Epithelial cell of esophagus (primary cell): ENCODE measurements at places on chromosomes 6 and 20.

DNA sequence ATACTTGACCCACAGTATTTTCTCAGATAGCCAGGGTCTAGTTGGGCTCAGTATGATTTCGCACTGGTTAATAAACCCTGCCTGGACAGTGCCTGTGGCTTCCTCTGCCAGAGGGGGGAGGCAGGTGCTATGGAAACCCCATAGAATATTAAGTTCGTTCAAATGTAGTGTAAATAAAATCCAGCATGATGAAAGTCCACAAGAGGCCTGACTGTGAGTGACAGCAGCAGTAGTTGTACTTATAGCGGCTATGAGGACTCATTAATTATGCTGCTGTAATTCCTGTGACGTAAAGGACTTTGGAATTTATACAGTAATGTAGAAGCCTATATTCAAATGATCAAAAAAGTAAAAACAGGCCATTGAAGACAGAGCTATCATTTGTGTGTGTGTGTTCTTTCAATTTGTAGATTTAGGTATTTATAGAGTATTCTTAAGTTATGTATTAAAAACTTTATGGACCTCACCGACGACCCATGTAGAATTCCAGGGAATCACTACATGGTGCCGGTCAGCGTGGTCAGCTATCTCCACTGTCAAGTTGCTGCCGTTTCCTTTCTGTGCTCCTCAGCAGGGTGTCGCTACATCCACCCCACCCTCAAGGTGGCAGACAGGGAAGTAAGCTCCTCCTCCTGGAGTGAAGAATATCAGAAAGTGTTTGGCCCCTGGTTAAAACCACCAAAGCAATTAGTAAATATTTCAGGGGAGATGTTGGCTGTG, 10.0 kb downstream of the PYGB start:
- DNase-seq: no peak

GRCh38 chr20:45044084-45044573, 56.8 kb downstream of the KCNS1 start:
- peak; percentile 86 for DNase-seq

DNA sequence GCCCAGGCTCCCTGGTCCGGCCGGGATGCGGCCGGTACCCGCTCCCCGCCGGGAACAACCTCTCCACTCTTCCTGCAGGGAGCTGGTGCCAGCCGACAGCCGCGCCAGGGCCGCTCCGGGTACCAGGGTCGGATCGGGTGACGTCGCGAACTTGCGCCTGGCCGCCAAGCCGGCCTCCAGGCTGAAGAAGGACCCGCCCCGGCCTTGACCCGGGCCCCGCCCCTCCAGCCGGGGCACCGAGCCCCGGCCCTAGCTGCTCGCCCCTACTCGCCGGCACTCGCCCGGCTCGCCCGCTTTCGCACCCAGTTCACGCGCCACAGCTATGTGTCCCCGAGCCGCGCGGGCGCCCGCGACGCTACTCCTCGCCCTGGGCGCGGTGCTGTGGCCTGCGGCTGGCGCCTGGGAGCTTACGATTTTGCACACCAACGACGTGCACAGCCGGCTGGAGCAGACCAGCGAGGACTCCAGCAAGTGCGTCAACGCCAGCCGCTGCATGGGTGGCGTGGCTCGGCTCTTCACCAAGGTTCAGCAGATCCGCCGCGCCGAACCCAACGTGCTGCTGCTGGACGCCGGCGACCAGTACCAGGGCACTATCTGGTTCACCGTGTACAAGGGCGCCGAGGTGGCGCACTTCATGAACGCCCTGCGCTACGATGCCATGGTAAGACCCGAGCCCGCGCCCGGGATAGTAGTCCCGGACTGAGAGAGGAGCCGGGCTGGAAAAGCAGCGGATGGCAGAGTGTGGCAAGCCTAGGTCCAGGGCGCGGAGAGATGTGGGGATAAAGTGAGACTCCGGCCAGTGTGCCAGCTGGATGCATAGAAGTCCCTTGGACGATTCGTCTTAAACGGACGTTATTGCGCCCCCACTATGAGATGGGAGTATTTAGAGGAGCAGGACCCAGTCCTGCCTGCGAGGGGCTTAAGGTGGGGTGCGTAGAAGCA, at the start of gene NT5E:
Gene NT5E (plus strand): TSS at position 266 of the 942 bp plus-strand sequence. CDS start 57 bp downstream, at position 323.
- DNase-seq: peak; percentile 70

DNA sequence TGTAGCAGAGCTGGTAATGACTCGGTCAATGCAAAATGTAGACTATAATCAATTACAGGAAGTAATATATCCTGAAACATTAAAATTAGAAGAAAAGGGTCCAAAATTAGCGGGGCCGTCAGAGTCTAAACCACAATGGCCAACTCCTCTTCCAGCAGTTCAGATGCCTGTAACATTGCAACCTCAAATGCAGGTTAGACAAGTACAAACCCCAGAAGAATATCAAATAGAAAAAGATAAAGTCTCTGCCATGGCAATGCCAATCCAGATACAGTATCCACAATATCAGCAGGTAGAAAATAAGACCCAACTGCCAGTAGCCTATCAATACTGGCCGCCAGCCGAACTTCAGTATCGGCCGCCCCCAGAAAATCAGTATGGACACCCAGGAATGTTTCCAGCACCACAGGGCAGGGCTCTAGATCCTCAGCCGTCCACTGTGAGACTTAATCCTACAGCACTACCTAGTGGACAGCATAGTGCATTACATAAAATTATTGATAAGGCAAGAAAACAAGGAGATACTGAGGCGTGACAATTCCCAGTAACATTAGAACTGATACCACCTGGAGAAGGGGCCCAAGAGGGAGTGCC, 158.4 kb downstream of the GPX5 start:
- peak; percentile 70 for DNase-seq

DNA sequence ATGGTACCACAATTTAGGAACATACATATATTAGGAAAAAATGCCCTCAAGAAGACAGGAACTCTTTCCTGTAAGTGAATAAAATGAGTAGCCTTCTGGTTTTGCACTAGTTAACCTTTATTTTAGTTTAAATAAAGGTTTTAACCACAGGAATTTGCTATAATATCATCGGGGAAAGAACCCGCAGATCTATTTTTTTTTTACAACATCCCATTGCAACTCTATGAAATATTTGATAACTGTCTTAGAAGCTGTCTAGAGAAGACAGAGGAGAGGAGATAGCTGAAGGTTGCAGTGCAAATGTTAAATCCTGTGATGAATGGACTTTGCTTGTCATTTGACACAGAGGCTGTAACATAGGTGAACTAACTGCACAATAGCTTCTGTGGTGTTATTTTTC, 69.5 kb downstream of the TINAG start:
- DNase-seq: no peak

GRCh38 chr20:25206548-25206947, 11.0 kb downstream of the ENTPD6 start:
- no peak for DNase-seq

- DNase-seq: no peak
Observed at GRCh38 chr6:82843291-82843885, 222.3 kb downstream of the UBE3D start.

GRCh38 chr20:16474363-16474762, 98.9 kb downstream of the KIF16B start:
- DNase-seq: no peak

GRCh38 chr6:159595173-159595572, 97.9 kb downstream of the SOD2 start:
- peak; percentile 64 for DNase-seq

DNA sequence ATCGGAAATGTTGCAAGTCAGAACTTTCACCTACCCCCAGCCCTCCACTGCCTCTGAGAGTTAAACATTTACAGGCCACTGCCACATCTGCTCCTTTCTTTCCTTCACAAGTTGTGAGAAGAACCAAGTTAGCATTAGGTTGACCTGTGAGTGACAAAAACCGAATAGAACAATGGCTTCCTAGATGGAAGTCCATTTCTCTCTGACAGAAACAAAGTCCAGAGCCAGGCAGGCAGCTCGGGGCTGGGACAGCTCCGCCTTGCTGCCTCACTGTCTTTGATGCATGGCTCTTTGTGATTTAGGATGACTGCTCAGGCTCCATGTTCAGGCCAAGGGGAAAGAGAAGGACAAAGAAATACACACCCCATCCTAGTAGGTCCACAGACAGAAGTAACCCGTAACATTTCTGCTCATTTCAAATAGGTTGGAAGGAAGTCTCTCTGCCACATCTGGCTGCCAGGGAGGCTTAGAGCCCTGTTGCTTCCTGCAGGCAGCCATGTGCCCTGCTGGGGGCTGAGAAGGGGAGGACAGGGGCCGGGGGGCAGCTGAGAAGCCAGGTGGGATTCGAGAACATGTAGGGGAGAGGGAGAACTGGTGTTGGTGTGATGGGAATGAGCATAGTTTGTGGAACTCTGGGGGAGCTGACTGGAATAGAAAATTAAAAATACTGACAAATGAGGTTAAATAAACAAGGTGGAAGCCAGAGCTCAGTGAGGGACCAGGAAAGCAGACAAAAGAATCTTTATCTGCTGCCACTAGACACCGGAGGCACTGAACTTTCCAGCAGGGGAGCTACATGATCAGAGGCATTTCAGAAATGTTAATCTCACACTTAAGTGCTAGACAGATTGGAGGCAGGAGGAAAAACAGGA, 19.5 kb upstream of the IER3 start:
- peak; percentile 24 for DNase-seq

- DNase-seq: no peak
Observed at GRCh38 chr6:149967591-149967990, 3.8 kb downstream of the ULBP1 start.

DNA sequence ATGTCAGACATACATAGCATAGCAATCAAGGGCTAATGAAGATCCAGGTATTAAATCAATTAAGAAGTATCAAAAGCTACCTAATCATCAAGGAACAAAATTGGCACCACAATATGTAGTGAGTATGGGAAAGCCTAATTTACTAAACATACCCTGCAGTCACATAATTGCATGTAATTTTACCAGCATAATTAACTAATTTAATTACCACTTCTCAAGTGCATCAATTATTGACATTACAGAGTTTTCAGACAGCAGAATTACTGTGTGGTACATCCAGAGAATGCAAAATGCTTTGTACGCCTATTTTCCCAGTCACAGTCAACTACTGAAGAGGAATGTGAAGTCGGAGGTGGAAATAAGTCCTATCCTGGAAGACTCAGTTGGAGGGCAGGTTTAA, 279.0 kb upstream of the ID4 start:
- no peak for DNase-seq

- DNase-seq: no peak
Observed at GRCh38 chr6:43992126-43992663, 135.1 kb downstream of the MRPL14 start.

- DNase-seq: no peak
Observed at GRCh38 chr20:25254571-25254970, 6.7 kb downstream of the PYGB start.

- no peak for DNase-seq
Observed at GRCh38 chr20:15836634-15837033, 736.6 kb downstream of the KIF16B start.

GRCh38 chr20:63612276-63612931, 14.5 kb downstream of the GMEB2 start:
- DNase-seq: peak; percentile 7

DNA sequence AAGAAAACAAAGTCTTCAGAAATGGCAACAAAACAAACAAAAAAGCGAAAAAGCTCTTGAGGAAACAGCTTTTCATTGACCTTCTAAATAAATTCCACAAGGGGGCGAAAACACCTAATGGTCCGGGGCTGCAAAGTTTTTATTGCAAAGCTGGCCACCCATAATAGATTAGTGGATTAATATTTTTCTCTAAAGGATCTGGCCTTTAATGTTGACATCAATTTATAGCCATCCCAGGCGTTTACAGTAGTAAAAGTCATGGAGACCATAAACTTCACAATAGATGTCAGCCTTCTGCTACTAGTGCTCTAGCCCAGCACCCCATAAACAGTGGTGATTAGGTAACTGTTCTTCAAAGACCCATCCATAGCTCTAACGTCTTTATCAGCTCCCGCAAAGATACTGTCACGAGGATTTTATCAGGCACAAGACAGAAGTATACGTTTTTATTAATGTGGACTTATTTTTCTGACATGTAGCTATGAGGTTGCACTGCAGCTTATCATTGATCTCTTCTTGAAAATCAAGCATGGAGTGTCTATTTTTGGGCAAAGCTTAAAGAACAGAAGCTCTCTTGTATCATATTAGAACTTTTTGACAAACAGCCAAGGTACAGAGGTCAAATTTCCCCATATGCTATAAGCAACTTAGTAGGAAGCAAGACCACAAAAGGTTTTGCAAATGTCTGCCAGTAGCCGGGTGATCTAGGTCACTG, 4.7 kb downstream of the CITED2 start:
- DNase-seq: peak; percentile 54

DNA sequence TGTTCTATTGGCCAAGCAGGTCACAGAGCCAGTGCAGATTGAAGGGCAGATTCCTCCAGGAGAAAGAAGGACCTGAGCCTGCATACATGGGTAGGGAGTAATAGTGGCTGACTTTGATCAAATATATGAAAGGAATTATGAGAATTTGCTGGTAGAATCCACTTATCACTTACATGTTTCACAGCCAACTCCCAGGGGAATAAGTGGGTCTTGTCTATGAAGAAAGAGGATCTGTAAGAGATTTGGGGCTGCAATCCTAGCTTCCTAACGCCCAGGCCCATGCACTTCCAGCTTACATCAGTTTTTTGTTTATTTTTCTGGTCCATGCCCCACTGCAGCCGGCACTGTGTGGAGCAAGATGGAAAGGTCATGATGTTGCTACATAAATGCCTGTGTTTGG, 107.9 kb upstream of the SYNDIG1 start:
- no peak for DNase-seq

GRCh38 chr20:56358070-56358469, 704 bp upstream of the FAM210B start:
- no peak for DNase-seq

DNA sequence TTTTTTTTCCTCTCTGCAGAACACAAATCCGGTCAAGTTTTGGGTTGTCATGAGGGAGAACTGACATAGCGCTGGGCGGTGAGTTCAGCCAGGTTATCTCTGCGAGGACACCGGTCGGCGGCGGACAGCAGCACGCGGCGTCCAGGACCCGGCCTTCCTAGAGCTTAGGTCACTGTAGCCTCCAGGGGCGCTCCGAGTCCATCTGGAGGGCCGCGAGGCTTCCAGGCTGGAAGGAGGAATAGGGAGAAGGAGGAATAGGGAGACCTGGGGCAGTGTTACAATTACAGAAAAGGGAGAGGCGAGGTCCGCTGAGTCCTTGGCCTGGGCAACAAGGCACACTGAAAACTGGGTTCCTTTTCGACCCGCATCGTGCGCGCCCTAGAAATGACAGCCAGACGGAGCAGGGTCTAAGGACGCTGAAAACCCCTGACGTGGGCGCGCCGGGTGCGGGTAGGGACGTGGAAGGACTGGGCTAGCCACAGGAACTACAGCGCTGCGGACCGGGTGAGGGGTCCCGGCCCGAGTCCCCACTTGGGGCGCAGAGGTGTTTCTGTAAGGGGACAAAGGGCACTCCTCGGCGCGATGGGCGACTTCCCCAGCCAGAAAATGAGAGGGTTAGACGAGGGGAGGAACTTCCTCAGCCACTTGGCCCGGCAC, 536 bp upstream of the FNDC1 start:
- no peak for DNase-seq

GRCh38 chr6:36603222-36604089, 9.3 kb downstream of the SRSF3 start:
- no peak for DNase-seq

- peak; percentile 66 for DNase-seq
Observed at GRCh38 chr6:33616913-33617312, 4.2 kb upstream of the ITPR3 start.

GRCh38 chr20:22333885-22334545, 250.4 kb downstream of the FOXA2 start:
- peak; percentile 75 for DNase-seq

GRCh38 chr6:153018355-153018754, 15.8 kb upstream of the MTRF1L start:
- no peak for DNase-seq
